ENCODE measurements at places on chromosomes 2 and 18.

GRCh38 chr2:216259081-216259480 is 113.2 kb downstream of the MARCHF4 start:
- no peak for DNase-seq

- DNase-seq = no peak
Observed at GRCh38 chr18:45167631-45168280, 447.5 kb upstream of the SLC14A2 start.

DNA sequence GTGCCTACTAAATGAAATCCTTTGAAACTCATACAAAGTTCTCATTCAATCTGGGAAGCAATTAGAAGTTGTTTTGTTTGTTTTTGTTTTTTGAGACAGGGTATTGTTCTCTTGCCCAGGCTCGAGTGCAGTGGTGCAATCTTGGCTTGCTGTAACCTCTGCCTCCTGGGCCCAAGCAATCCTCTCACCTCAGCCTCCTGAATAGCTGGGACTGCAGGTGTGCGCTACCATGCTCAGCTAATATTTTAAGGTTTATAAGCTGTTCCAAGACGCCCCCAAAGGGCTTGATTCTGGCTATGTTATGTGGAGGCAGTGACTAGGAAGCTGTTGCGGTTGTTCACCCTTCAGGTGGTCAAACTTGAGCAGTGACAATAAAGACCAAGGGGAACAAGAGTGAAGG is 48.5 kb downstream of the NAB1 start:
- DNase-seq = no peak

GRCh38 chr2:8534729-8535468 is 147.0 kb upstream of the ID2 start:
- no peak for DNase-seq

DNA sequence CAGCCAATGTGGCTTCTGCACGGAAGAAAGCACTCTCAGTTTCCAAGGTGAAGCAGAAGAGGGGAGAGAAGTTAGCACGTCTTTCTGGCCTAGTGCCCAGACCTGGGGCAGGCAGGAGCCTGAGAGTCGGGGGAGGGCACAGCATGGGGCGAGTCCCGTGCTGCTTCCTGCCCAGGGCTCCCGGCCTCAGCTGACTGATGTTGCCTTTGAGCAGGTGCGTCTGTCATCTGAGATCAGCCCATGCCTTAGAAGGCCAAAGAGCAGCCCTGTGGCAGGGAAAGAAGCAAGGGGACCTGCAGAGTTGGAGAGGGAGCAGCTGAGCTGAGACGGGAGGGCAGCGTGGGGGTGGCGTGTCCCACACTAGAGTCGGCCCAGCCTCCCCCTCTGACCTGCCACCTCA is 3.3 kb downstream of the KCNIP3 start:
- DNase-seq = no peak

All from activated naive CD4-positive, alpha-beta T cell (primary cell).